ENCODE measurements at places on chromosomes 7 and 10.

DNA sequence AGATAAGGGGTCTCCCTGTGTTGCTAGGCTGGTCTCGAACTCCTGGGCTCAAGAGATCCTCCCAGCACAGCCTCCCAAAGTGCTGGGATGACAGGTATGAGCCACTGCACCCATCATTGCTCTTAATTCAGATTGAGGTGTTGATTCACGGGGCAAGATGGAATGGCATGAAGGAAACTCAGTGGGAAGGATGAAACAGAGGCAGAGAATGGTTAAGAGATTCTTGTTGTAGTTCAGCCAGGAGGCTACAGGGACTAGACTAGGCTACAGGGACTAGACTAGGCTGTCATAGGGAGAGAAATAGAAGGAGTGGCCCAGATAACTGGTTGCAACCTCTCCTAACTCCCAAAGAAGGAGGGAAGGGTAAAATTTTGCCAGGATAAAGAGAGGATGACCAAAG, 48.0 kb downstream of the THNSL1 start:
- DNase-seq: no peak

DNA sequence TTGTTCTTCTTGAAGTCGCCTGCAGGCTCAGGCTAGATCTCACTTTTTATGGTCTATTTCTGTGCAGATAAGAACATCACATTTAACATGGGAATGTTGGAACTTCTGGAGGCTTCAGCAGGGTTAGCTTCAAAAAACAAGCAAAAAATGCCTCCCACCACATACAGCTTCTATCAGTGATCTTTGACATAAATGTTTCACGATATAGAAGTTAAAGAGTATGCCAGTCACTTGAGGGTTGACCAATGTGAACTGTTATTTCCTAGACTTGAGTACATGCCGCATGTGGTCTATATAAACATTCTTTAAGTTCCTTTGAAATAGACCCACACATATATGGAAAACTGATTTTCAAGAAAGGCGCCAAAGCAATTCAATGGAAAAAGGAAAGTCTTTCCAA, 219.2 kb upstream of the KLF14 start:
- DNase-seq: no peak

GRCh38 chr7:22722536-22723180, 4.3 kb upstream of the IL6 start:
- DNase-seq: no peak

DNA sequence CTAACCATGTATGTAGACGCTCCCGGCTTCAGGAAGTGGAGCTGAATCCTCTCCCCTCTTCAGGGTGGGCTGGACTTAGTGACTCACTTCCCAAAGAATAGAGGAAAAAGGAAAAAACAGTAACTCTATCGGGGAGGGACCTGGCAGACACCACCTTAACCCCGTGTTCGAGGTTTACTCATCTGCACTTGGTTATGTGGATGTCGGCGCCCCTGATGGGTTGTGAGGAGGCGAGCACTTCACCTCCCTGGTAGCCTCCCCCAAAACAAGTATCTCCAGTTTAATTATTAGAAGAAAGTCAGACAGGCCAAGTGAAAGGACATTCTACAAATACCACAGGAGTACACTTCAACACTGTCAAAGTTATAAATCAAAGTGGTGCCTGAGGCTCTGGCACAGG, 559.7 kb downstream of the TCERG1L start:
- DNase-seq: no peak

Data from hypothalamus (tissue), 51 donors.